ENCODE measurements at places on chromosomes 3 and 15.

DNA sequence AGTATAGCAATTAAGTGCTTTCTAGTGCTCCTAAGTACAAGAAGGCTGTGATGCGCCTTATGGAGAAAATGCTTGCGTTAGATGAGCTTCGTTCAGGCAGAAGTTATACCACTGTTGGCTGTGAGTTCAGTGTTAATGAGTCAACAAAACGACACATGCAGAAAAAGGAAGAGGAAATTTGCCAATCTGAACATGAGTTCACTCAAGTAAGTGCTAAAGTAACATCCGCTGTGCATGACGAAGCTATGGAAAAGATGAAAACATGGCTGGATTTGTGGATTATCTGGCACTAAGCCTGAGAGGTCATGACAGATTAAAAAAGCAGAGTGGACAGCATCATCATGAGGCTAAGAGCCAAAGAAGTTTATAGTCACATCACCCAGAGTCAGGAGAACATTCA lies 36.9 kb downstream of the SH3BP5 start:
- DNase-seq = no peak

DNA sequence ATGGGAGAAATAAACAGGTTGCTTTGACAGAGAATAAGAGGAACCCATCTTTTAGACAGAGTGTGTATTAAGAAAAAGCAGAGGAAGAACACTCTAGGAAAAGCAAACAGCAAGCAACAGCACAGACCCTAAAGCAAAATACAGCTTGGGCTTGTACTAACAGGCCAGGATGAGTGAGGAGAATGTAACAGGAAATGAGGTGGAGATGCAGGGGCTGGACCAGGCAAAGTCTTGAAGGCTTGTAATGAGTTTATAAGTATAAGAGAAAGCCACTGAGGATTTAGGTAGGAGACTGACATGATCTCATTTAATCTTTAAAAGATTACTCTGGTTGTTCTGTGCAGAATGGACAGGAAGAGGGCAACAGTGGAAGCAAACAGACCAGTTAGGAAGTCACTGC lies 4.9 kb downstream of the UBR1 start:
- no peak for DNase-seq

- no peak for DNase-seq
Observed at GRCh38 chr3:175329373-175329772, 470.2 kb downstream of the NAALADL2 start.

GRCh38 chr3:172036541-172037215 lies 2.7 kb upstream of the FNDC3B start:
- DNase-seq = no peak

DNA sequence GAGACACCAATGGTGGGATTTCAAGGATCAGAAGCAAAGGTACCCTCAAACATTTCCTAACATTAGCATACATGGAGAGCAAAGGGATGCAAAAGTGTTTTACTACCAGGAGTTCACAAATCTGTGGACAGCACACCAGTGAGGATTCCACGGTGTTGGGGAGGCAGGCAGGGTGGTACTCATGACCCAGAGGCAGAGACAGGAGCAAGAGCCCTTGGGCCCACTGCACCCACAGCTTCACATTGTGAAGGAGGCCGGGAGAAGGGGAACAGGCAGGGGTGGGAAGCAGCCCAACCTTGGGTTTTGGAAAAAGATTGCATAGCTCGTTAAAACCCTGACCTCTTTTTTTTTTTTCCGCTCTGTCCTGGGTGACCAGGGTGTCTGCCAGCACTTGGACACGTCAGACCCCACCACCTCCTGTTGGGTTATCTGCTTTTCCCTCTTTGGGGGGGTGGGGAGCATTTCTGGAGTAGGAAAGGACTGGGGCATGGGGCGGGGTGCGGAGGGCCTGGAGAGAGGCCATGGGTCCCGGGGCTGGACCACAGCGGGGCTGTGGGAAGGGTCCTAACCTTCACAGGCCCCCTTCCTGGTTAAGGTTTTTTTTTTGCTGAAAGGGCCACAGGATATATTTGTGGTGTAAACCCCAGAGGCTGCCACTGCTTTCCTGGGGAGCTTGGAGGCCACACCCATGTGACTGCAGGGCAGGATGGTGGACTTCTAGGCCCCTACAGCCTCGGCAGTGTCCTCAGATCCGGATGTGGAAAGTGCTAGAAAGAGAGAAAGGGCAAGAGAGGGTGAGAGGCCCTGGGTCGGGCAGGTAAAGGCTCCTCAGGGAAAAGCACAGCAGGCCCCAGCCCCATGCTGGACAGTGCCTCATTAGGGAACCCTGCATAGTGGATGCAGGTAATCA lies 12.5 kb downstream of the SH2D7 start:
- DNase-seq = no peak

DNA sequence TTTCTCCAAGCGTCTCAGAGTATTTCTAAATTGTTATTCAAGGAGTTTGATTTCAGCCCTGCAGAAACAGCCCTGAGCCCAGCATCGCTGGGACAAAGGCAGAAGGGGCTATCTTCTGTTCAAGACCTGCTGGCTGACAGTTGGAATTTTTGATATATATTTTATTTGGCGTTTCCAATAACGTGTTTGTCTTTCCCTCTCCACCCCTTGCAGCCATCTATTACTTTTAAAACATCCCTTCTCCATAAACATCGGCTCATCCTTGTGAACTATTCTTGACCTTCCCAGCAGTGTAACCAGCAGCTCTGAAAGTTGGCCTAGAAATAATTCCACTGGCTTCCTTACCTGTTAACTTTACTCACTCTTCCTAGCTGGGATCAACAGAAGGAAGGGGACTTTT lies 5.5 kb upstream of the MEIS2 start:
- DNase-seq = no peak

GRCh38 chr15:61169904-61170695 lies 59.0 kb downstream of the RORA start:
- no peak for DNase-seq

GRCh38 chr3:27880969-27881892 lies 159.1 kb upstream of the EOMES start:
- DNase-seq = no peak

GRCh38 chr15:56034514-56034913 lies 41.1 kb upstream of the NEDD4 start:
- DNase-seq = no peak

- DNase-seq = no peak
Observed at GRCh38 chr15:87739081-87739480, 517.5 kb downstream of the NTRK3 start.

GRCh38 chr3:48514431-48515227 lies 10.7 kb upstream of the SHISA5 start:
- DNase-seq = peak; percentile 12

GRCh38 chr3:28328188-28329151 lies 20.1 kb upstream of the ZCWPW2 start:
- DNase-seq = no peak

GRCh38 chr3:50320853-50321335 lies 1.7 kb downstream of the HYAL2 start:
- DNase-seq = no peak

GRCh38 chr3:149443545-149443912 lies 31.0 kb upstream of the TM4SF4 start:
- DNase-seq = no peak

- DNase-seq = no peak
Observed at GRCh38 chr3:197201791-197202452, 96.5 kb downstream of the DLG1 start.

DNA sequence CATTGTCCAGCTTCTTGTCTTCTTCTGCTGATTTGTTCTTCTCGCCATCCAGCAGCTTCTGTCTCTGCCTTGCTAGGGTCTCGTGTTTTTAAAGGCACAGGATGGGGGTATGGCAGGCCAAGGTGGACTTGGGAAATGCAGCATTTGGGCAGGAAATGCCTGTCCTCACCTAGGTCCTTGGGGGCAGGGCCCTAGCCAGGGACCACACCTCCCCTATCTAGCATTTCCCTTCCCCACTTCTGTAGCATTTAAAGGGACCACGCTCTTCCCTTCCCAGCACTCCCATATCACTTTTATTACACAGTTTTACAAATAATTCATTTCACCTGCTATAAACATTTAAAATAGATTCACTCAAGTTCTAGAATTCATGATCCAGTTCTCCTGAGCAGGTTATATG lies 315.4 kb upstream of the LMCD1 start:
- DNase-seq = no peak

GRCh38 chr3:158792709-158793108 lies 9.1 kb upstream of the MFSD1 start:
- no peak for DNase-seq

- peak; percentile 33 for DNase-seq
Observed at GRCh38 chr3:127368186-127369032, 80.6 kb upstream of the PRR20G start.

- no peak for DNase-seq
Observed at GRCh38 chr3:127959873-127960272, 44.8 kb downstream of the KBTBD12 start.

GRCh38 chr3:98048586-98048985 lies 13.5 kb upstream of the GABRR3 start:
- DNase-seq = no peak

DNA sequence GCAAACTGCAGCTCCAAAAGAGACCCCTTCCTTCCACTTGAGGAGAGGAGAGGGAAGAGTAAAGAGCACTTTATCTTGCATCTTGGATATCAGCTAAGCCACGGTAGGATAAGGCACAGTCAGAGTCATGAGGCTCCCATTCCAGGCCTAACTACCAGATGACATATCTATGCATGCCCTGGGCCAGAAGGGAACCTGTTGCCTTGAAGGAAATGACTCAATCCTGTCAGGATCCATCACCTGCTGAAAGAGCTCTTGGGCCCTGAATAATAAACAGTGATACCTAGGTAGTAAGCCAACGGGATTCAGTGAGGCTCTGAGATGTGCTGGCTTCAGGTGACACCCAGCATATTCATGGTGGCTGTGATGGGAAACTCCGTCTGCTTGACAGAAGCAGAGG lies 118.5 kb upstream of the EPHA3 start:
- DNase-seq = no peak

DNA sequence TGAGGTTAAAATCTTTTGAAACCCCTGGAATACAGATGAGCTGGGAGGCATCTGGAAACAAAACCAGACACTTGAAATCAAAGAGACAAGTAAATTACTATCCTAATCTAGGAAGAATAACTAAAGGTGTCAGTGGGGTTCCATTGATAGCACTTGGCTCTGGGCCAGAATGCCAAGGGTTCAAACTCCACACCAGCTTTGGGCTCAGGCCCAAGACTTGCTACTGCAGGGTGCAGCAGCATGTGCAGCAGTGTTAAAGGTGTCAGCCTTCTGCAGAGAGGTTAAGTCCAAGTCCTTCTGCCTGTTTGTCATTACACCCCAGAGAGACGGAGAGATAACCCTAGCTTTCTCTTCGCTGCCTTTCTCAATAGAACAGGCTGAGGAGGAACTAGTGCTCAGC lies 273.9 kb downstream of the TIGIT start:
- no peak for DNase-seq

GRCh38 chr3:158522221-158523136 lies 48.5 kb upstream of the MLF1 start:
- no peak for DNase-seq
